IPS-NIHi11 (cell line): ENCODE measurements at places on chromosomes 3 and 15.

DNA sequence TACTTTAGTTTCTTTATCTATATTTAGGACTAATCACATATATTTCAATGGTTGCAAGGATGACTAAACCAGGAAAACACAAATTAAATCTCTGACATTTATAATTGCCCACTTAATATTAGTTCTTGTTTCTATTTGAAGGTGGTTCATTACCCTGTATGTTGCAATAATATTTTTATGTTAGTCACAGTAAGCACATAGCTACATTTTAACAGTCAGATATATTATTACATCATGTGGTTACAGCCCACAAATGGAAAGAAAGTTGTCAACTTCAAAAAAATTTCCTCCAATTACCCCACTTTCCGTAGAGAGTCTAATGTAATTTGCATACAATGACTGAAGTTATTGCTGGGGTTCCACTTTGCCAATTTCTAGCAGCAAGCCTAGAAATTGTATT lies 114.6 kb downstream of the TUSC7 start:
- no peak for DNase-seq

DNA sequence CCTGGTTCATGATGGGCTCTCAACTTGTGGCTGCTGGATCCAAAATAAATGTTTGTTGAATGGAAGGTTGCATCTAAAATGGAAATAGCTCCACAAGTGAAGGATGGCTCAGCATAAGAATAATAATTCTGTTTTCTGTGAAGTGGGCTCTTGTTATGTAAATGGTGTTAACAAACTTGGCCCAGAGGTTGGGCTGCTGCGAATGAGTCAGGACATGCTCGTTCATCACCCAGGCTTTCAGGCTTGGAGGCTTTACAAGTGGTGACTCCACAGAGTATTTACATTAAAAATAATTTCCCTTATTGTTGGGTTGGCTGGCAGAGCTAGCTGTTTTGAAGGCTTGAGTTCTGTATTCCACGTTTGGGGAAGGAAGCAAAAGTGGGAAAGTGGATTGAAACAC lies 60.5 kb downstream of the ITGB5 start:
- no peak for DNase-seq

DNA sequence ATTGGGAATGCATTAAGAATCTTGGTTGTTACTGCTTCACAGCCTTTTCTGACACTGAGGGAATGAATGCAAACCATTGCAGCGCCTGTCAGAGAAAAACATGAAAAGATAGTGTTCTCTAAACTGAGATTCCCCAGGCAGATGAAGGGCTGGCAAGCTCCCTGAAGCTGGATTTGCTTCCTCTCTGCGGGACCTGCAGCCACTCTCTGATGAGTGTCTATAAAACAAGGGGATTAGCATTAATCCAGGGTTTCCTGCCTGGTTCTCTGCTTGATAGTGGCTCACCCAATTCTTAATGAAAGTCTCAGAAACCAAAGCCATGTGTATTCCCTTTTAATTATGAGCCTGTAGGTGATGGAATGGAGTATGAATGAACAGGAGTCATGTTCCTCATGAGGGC lies 344.3 kb upstream of the UMPS start:
- no peak for DNase-seq

DNA sequence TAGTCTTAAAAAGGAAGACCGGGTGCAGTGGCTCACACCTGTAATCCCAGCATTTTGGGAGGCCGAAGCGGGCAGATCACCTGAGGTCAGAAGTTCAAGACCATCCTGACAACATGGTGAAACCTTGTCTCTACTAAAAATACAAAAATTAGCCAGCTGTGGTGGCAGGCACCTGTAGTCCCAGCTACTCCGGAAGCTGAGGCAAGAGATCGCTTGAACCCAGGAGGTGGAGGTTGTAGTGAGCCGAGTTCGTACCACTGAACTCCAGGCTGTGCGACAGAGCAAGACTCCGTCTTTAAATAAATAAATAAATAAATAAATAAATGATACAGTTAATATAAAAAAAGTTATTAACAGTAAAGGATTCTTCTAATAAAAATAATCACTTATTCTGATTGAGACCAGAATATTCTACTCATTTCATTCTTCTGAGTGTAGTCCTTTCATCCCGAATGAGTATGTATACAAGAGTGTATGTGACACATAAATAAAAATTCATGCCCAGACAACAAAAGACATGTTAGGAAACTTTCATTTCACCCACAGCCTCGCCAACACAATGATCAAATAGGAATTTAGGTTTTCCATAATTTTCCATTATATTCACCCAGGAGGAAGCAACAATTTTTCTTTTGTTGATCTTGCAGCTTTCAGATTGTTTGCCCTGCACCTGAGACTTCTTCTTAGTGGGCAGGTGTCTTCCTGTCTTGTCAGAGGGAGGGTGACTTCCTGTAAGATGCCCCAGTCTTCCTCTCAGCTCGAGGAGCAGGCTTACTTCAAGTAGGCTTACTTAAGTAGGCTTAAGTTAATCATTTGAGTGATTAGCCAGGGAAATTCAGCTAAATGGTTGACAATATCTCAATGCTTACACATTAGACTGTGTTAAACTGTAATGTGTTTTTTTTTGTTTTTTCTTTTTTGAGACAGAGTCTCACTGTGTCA lies 7.8 kb upstream of the NUP210 start:
- DNase-seq: no peak

GRCh38 chr15:55969582-55969981 lies 23.8 kb downstream of the NEDD4 start:
- DNase-seq: no peak

DNA sequence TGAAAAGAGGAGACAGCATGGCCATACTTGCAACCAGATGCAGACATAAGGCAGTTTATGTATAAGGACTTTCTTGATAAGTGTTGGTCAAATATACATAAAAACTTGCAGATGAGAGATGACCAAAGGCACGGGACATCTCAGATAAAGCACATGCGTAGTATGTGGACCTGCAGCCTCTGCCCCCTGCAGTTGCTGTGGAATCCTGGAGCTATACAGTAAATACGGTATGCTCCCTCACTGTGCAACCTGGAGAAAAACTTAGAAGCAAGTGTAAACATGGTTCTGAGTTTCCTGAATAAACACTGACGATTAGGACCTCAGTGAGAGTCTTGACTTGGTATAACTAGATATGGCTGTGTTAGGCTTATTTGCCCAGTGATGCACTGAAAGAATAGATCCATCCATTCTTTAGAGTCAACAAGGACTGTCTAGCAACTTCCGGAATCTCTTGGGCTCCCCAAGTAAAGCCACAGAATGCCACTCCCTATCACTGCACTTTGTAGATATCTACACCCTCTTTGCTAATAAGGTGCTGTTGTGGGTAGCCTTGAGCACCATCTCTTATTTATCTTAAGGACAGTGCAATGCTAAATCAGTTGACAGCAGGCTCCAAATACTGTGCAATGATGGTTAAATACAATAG lies 40.2 kb downstream of the GJD2 start:
- no peak for DNase-seq

- DNase-seq: no peak
Observed at GRCh38 chr3:149507491-149508324, 33.2 kb downstream of the TM4SF4 start.

DNA sequence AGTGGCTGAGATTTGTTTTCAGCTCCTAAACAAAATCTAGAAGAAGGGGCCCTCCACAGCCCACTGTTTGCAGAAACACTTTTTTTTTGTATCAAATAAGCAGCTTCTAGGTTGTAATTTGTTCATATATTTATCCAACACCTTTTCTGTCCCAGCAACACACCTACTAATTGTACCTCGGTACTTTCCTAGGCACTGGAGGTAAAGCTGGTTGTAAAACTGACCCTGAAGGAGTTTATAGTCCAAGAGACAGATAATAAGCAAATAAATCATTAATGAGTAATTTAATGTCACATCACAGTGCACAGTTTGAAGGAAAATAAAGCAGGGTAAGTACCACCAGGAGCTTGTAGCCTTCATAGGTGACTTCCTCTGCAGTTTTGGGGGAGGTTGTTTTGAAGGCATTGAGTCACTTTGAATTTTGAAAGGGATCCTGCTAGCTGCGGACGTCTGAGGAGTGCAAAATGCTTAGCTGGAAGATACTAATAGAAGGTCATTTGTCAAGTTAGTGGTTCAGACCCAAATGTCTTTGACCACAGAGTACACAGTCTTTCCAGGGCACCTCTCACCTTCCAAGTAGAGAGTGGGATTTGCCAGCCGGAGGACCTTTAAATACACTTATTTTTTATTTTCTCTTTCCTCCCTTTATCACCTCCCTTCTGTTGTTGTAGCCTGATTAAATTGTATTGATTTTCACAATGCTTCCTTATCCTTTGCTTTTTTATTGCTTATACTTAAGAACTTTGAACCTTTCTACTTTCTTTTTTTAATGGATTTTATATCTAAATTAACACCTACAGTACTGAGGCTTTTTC lies 53.8 kb downstream of the CMSS1 start:
- no peak for DNase-seq

DNA sequence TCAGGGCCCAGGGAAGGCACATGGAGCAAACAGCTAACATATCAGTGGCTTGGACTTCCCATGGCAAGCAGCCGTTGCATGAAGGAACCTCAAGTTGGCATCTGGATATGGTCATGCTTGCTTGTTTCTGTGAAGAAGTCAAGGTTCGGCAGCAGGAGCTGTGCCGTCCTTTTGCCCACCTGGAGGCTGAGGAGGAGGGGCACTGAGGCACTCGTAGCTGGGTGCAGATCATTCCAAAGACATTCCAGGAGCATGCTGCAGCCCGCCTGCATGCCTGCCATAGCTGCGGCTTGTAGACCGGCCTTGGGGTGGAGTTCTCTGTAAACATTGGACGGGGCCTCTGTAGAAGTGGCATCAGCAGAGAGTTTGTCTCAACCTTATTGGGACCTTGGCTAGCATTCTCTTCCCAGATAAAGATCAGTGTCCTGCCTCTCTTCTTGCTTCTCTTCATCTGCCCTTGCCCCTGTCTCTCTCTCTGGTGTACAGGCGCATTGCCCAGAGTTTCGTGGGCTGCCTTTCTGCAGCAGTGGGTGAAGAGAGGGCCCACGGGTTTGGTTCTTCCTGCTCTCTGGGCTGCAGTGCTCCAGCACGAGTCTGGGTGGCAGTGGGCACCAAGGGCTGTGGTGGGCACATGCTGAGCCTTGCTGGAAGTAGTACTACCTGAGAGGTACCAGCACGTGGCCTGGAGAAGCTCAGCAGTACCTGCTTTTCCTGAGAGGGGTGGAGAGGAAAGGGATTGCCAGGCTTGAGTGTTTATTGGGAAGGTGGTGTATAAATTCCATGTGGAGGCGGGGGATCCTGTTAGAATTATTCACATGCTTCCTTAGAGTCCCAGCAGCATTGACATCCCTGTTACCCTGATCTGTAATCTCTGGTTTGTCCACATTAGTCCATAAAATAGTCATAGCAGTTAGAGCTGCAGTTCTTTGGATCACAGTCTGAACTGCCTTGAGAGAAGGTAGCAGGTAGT lies 49.4 kb downstream of the CHCHD6 start:
- DNase-seq: no peak

GRCh38 chr15:76433798-76434400 lies 97.3 kb downstream of the ISL2 start:
- DNase-seq: no peak

GRCh38 chr15:31160297-31160696 lies 58.8 kb upstream of the TRPM1 start:
- no peak for DNase-seq

DNA sequence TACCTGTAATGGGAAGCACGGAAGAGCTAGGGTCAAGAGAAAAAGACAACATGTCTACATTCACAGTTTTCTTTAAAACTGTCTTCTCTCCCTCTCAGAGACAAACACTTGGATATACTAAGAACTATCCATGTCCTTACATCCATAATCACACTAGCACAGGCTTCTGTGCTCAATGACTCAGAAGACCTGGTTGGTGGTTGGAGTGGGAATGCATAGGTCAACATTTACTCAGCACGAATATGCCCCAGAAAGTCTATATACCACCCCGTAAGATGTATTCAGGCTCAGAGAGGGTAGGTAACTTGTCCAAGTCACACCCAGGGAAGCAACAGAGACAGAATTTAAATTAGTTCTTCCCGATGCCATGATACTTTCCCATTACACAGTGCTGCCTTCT lies 891.1 kb downstream of the TUSC7 start:
- no peak for DNase-seq

DNA sequence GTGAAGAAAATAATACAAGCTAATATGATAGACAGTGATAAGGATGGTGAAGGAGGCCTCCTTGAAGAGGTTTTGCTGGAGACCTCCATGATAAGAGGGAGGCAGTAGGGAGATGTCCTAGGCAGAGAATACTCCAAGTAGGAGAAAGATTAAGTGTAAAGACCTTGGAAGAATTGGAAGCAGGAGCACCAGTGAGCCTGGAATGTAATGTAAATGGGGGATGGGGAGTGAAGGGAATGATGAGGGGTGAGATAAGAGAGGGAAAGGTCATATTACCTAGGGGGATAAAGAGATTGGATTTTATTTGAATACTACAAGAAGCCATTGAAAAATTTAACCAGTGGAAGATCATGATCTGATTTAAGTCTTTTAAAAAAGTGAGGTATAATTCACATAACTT lies 41.7 kb upstream of the ARL14 start:
- DNase-seq: no peak

DNA sequence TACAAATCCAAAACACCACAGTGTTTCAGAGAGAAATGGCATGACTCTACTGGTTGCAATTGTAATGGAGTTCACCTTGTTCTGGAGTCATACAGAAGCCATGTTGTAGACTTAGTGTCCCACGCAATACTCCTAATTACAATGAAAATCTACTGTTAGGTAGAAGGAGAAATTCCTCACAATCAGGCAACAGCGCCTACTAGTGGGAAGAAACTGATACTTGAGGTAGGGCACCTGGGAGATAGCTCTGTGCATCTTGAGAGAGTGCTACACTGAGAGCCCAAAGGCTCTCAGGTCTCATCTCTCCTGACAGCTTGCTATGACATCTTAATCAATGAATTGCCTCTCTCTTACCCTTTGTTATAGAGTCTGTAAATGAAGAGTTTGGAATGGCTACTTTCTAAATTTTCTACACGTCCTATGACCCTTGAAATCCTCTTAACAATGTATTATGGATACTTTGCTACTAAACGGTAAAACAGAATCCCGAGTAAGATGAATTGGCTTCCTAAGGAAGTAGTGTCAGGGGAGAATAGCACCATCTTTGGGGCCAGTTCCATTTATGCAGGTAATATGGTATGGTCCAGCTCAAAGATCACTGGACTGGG lies 422.7 kb upstream of the TPRG1 start:
- DNase-seq: peak; percentile 57

DNA sequence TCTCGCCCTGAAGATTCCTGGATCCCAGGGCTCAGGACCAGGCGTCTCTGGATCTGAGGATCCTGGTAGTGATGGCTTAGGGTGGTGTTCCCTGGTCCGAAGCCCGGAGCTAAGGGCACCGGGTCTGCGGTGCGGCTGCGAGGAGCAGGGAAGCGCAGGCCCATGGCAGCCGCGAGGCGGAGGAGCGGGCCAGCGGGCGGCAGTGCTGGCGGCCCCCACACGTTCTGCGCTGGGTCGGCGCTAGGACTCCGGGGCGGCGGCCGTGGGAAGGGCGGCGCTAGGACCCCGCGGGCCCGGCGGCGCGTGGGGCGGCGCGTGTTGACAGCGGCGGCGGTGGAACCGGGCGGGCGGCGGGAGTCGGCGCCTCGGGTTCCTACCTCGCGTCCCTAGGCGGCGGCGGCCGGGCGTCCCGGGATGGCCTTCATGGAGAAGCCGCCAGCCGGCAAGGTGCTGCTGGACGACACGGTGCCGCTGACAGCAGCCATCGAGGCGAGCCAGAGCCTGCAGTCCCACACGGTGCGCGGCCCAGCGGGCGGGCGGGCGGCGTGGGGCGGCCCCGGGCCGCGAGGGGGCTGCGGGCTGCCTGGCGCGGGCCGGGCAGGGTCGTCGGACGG lies at the start of gene PXK:
PXK (plus strand) TSS at position 318 of the 614 bp plus-strand sequence; CDS start at position 415, 97 bp downstream.
- DNase-seq: peak; percentile 88
